ENCODE measurements at places on chromosomes 11 and 22.

- DNase-seq: no peak
These were observed 12.4 kb upstream of the MPPED1 start for GRCh38 chr22:43399338-43399979.

DNA sequence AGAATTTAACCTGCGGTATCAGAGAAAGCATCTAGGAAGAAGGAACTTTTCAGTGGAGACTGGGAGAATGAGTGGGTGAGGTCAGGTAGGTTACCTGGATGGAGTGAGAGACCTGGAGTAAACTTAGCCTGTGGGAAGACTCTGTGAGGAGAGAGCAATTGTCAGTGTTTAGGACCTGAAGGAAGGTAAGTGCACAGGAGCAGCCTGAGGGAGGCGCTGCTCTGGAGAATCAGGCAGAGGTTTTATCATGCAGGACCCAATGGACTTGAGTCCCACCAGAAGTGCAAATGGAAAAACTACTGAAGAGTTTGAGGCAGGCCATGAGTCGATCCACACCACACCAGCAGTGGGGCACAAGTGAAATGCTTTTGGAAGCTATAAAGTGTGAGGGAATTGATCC is 10.6 kb upstream of the IFTAP start:
- no peak for DNase-seq

- DNase-seq: no peak
These were observed 183.2 kb downstream of the GRIK4 start for GRCh38 chr11:120694726-120695125.

DNA sequence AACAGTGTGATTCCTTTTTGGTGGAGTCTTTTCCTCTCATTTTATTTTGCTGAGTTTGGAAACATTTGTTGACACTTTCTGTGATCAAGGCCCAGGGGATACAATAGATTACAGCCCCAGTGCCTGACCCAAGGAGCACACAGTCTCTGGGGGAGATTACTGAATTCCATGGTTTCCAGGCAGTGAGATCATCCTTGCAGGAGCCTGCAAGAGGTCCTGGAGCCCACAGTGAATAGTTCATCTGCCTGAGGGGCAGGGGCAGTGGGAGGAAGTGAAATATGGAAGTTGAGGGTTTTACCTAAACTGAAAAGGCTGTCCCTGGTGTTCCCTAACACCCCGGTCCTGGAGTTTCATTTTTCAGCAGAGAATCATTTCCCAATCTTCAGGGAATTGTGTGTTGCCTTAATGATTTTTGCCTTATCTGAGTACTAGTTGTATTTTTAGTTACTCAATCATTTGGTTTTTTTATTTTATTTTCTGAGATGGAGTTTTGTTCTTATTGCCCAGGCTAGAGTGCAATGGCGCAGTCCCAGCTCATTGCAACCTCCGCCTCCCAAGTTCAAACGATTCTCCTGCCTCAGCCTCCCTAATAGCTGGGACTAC is 7.7 kb downstream of the CCS start:
- no peak for DNase-seq

GRCh38 chr11:15551901-15552851 is 437.5 kb downstream of the INSC start:
- no peak for DNase-seq

GRCh38 chr11:12784445-12784844 is 110.2 kb downstream of the TEAD1 start:
- DNase-seq: no peak
